Glomerular endothelial cell (primary cell): ENCODE measurements at places on chromosomes 6 and 20.

DNA sequence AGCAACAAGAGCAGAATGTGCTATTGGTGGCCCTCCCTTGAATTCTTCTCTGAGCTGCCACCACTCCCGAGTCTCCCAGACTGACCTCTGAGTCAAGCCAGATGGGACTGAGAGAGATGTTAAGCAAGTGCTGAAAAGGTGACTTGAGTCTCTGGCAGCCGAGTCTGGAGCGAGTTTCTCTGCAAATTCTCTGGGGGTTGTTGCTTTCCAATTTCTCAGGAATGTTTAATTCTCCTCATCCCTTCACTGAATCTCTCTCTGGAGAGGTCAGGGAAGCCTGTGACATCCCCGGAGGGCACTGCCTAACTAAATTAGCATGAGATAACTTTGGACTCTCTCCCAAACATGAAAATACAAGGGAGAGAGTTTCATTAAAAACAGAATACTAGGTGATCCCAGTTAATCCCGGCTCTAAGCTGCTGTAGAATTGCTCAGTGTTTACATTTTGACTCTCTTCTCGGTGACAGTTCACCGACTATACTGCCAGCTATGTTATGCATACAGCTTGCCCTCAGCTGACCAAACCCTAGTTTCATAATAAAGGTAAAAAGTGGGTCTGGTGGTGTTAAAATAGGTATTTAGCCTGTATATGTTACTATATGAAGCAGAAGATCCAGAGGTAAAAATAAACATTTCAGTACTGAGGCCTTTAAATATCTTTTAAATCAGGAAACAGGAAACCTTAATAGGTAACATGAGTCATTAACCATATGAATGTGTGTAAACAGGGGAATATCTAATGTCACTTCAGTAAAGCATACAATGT is 157.9 kb downstream of the FOXC1 start:
- DNase-seq = no peak

GRCh38 chr6:39086294-39086693 is 28.7 kb downstream of the SAYSD1 start:
- no peak for DNase-seq

- DNase-seq = peak; percentile 16
Measured at GRCh38 chr6:56490993-56491392, 151.7 kb downstream of the DST start.

DNA sequence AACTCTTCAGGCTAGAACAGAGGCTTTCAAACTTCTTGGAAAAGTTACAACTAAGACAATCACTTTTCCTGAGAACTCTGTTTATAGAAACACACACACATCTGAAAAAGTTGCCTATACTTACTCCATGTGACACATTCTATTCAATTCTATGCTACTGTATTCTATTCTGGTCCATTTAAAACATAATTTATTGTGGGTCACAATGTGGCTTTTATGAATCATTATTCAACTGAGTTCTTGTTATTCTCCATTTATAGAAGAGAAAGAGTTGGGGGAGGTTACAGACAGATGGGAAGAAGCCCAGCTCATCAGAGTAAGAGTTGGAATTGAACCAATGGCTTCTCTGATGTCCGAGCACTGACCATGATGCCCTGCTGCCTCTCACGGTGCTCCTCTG is 21.6 kb upstream of the BCAS1 start:
- no peak for DNase-seq

DNA sequence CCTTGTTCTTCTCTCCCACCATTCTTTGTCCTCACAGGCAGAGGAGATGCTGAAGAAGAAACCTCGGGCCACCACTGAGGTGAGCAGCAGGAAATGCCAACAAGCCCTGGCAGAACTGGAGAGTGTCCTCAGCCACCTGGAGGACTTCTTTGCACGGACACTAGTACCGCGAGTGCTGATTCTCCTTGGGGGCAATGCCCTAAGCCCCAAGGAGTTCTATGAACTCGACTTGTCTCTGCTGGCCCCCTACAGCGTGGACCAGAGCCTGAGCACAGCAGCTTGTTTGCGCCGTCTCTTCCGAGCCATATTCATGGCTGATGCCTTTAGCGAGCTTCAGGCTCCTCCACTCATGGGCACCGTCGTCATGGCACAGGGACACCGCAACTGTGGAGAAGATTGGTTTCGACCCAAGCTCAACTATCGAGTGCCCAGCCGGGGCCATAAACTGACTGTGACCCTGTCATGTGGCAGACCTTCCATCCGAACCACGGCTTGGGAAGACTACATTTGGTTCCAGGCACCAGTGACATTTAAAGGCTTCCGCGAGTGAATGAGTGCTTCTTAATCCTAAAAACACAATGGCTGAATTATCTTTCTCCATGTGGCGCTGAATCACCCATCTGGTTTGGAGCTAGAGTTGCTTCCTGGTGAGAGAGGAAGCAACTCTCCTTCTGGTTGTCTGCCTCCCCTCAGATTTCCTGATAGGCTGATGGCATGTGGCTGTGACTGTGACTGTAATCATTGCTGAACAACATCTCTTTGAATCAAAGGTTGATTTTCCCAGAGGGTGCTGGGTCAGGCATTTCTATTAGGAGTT is 4.6 kb downstream of the MAD2L1BP start:
- DNase-seq = no peak

GRCh38 chr20:49779972-49780371 is 32.7 kb upstream of the SLC9A8 start:
- DNase-seq = no peak

- DNase-seq = no peak
Measured at GRCh38 chr6:134663800-134664535, 285.9 kb downstream of the ALDH8A1 start.

DNA sequence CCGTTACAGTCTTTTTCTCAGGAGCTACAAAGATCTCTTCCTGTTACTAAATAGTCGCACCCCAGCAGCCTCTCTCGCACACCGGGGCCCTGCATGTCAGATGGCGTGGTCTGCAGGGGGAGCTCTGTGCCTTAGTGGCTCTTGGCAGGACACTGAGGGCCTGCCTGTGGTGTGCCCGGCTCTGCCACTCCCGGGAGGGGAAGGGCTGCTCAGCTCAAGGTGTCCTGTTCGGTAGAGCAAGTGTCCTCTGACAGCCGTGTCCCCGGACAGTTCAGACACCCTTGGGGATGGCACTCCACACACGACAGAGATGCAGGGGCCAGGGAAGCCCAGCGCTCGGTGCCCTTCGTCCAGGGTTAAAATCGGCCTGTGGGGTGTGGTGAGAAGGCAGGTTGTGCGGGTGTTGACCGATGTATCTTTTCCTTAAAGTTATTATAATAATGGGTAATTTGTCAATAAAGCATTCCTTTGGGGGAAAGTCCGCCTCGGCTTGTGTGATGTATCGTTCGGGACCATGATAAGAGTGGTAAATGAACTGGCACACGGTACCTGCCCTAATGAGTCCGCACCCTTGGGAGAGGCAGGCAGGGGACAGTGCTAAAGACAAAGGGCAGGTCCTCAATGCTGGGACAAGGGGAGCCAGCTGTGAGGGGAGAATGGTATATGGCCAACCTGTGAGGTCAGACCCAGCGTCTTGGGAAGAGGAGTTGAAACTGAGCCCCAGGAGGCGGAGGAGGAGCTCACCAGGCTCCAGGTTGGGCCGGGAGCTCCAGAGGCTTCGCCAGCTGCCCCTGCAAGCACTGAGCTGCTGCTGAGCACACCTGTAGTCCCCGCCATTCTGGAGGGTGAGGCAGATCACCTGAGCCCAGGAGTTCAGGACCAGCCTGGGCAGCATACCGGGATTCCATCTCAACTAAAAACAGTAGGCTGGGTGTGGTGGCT is 3.6 kb upstream of the DNAJC5 start:
- no peak for DNase-seq

- no peak for DNase-seq
Measured at GRCh38 chr20:57495978-57496377, 29.0 kb downstream of the CTCFL start.

GRCh38 chr6:162572240-162572639 is 155.3 kb downstream of the PRKN start:
- no peak for DNase-seq

DNA sequence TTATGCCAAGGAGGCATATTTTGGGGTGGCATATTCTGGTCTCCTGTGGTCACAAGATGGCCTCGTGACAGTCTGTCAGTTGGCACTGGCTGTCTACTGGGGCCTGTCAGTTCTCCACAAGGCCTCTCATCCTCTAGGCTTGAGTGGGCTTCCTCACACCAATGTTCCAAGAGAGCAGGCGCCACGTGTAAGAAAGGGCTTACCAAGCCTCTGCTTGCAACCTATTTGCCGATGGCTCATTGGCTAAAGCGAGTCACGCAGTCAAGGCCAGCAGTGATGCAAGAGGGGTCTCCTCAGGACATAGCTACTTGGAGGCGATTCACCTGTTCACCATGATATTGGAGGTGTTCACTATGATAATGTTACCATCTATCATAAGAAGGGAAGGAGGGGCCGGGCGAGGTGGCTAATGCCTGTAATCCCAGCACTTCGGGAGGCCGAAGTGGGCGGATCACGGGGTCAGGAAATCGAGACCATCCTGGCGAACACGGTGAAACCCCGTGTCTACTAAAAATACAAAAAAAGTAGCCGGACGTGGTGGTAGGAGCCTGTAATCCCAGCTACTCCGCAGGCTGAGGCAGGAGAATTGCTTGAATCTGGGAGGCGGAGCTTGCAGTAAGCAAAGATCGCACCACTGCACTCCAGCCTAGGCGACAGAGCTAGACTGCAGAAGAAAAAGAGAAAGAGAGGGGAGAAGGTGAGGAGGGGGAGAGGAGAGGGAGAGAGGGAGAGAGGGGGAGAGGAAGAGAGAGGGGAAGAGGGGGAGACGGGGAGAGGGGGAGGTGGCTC is 35.3 kb downstream of the C6orf52 start:
- DNase-seq = no peak

DNA sequence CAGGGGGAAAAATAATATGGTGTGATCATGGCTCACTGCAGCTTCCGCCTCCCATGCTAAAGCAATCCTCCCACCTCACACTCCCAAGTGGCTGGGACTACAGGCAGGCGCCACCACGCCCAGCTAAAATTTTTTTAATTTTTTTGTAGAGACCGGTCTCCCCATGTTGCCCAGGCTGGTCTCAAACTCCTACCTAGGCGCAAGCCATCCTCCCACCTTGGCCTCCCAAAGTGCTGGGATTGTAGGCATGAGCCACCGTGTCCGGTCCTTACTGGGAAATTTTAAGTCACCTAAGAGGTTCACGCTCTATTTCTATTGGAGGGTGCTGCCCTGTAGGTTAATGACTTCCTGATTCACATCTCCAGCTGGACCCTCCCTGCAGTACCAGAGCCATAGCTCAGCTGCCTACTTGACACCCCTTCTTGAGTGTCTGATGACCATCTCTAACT is 626 bp upstream of the CDK5RAP1 start:
- no peak for DNase-seq

DNA sequence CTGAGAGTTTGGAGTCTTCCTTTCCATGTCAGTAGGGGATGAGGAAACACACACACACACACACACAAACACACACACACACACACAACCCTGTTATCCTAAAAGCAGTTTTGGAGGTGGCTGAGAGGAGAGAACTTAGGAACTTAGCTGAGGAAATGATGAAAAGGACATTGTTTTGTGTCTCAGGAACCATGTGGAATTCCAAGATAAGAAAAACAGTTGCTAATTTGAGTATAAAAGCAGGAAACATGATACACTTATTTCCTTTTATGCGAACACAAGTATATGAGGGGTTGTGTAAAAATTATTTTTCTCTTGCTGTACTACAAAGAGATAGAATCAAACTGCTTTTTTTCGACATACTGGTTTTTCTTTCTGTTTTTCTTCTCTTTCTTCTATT is at the start of gene MYCT1:
TSS of gene MYCT1 (plus strand) at position 264 of the 400 bp plus-strand sequence. CDS start at position 270, 6 bp downstream.
- peak; percentile 99 for DNase-seq

- no peak for DNase-seq
Measured at GRCh38 chr20:36778831-36779655, 5.5 kb upstream of the DSN1 start.

- DNase-seq = no peak
Measured at GRCh38 chr6:136945711-136946121, 23.6 kb downstream of the SLC35D3 start.

DNA sequence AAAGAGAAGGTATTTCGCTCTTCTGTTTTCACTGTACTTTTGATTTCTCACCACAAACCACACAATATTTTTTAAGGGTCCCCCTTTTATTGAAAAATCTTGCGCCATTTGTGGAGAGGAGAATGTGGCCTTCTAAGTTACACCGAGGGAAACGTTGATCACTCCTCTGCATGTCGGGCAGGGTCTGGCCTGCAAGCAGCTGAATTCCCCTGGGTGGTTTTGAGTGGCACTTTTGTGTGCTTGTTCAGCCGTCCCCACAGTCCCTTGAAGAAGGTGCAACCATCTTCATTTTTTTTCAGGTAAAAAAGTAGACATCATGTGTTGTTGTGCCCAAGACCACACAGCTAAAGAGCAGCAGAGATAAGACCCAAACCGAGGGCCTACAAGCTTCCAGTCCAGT is 6.1 kb downstream of the GPR31 start:
- no peak for DNase-seq

GRCh38 chr6:2817903-2818443 is 23.7 kb downstream of the SERPINB1 start:
- DNase-seq = no peak

- no peak for DNase-seq
Measured at GRCh38 chr20:57004416-57004815, 262.0 kb downstream of the BMP7 start.

- no peak for DNase-seq
Measured at GRCh38 chr6:135876058-135876457, 24.6 kb downstream of the PDE7B start.

- DNase-seq = no peak
Measured at GRCh38 chr20:13659288-13659687, 20.6 kb upstream of the TASP1 start.

DNA sequence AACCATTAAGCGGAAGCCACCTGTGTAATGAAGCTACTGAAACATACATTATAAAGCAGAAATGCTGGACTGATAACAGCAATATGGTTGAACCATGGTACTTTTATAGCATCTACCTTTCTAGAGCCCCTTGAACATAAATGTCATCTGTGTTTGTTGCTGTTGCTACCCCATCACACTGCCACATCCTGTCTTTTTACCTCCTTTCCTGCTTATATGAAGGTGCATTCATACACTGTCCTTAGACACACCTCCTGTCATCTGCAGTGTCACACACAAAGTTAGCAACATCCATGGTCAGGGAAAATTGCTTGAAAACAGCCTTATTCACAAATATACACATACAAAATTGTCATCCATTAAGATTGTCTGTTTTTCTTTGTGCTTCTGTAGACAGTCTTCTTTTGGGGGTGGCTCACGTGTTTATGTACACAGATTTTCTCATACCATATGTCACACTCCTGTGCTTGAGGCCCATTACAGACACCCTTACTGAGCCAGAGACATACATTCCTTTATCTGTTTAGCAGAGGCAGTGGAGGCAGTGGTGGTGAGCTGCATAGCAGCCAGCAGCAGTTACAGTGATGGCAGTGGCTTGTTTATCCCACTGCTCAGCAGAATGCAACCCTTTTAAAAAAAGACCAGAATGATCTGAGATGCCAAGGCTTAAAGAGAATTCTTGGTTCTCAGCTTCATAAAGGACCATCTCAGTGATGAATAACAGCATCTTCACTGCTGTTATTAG is 25.9 kb downstream of the C6orf62 start:
- no peak for DNase-seq

DNA sequence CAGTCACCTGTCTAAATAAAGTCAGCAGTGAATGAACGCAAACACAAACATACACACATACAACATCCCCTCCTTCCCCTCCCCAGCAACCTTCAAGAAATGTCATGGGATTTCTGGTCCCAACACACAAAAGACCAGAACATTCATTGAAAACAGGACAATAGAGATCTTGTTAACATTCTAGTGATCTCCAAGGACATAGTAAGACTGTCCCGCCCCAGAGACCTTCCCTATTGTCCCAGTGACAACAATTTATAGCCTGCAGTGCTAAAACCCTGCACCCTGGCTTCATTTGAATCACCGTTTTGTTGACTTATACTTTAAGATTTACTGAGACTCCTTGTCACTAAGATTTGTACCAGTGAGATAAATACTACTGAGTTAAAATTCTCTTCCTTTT is 143.9 kb upstream of the NOX3 start:
- DNase-seq = no peak
